ENCODE measurements at places on chromosomes 4 and X.

DNA sequence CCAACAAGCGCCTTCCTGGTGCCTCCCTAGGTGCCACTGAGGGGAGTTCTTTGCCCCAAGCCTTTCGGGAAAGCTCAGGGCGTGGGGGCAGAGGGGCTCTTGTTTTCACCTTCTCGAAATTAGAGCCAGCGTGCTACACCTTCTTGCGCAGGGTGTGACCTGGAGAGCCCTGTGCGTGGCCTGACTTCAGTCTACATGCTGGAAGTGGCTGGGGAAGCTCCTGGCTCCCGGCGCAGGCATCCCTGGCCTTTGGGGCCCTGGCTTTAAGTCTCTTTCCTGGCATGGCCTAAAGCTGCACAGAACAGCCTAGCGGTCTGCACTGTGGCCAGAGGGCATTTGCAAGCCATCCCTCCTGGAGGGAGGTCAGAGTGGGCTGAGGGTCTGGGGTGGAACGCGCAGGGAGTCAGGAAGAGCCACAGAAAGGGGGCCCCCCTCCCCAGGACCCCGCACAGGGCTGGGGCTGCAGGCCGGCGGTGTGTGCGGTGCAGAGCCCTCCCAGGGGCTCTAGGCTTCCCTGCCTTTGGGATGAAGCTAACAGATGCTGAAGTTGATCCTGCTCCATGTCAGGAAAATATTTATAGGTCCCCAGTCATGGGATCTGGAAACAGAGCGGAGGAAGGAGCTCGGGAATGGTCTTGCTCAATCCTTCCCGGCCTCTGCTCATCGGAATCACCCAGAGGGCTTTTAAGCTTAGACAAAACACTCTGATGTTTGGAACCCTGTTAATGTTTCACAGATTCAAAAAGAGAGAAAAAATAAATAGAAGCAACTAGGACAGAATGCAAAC, 781 bp upstream of the SPON2 start:
- DNase-seq, result no peak

GRCh38 chr4:10727140-10727880, 42.7 kb upstream of the CLNK start:
- no peak for DNase-seq

DNA sequence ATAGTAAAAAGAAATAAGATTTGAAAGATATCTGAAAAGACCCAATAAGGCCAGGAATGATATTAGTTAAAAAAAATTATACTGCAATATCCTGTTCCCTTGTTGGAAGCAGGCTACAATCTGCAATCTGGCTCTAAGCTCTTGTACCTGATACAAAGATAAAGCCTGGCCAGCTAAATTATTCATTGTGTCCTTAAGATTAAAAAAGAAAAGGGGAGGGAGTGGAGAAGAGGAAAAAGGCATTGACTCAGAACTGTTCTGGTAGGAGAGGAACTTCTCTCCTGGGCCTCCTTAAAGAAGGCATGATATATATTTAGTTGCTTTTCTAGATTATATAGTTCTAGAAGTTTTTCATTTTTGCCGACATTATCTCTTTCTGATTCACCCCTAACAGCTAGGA, 46.7 kb downstream of the IRF2 start:
- DNase-seq, result no peak

DNA sequence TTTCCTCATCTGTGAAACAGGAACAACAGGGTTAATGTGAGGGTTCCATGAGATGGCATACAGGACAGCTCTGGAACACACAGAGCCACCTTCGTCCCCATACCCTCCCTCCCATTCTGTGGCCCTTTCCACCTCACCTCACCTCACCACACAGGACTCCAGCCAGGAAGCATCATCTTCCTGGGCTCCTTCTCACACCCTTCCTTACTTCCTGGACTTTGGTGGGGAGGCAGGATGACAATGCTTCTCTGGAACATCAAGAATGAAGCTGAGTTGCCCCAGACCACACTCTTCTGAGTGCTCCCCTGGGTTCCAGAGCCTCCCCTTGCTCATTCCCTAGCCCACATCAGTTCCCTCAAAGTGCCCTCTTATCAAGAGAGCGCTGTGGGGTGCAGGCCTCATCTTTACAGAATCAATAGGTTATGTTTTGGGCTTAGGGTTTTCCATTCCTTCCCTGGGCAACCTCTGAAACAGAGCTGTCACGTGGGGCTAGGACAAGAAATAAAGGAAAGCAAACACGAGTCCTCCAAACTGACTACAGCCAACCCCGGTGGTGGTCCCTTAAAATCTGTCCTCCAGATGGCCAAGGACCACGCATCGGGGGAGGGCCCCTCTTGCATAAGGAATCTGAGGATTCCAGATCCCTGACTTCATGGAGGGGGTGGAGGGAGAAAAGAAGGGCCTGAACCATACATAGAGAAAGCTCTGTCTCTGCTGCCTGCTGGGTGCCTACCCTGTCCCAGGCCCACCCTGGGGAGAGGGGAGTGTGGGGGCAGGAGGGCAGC, 74.4 kb upstream of the ATP6AP2 start:
- DNase-seq, result no peak

GRCh38 chrX:101195442-101196173, 24.0 kb upstream of the DRP2 start:
- DNase-seq, result no peak

GRCh38 chrX:43018031-43018430, 240.1 kb upstream of the PPP1R2C start:
- DNase-seq, result no peak

- DNase-seq, result no peak
These were observed 83.2 kb upstream of the FAT1 start for GRCh38 chr4:186806679-186807421.

Measured in stimulated activated CD8-positive, alpha-beta memory T cell treated with anti-CD3 and anti-CD28 coated beads, Interleukin-2, amount 100 ng/mL, for 48 hours (primary cell).